T follicular helper cell (primary cell): ENCODE measurements at places on chromosomes 11 and 22.

DNA sequence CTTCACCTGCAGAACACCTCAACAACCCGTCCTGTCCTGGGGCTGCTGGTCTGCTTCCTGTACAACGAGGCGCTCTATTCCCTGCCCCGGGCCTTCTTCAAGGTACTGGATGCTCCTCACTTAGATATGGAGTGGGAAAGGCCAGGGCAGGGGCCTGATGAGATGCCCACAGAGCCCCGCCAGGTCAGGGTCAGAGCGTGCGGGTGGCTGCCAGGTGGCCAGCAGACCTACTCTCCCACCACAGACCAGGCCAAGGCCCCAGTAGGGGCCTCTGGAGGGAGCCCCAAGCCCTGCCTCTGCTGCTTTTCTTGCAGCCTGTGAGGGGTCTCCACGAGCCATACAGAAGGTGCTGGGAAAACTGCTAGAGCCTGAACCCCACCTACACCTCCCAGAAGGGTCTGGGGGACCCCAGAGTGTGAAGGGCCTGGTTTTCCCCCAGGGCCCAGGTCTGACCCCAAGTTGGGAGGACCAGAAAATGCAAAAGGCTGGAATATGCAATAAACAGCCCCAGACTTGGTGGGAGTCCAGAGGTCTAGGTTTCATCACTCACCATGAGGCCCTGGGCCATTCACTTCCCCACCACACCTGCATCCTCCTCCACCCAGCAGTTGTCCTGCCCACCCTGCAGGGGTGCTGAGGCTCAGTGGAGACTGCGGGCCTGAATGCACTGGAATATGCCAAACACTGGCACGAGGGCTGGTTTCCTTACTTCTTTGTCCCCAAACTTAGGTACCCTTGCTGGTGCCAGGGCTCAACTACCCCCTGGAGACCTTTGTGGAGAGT lies 14.7 kb downstream of the ZDHHC24 start:
- no peak for DNase-seq

- no peak for DNase-seq
These were observed 13.0 kb downstream of the CLPB start for GRCh38 chr11:72421351-72421750.

- no peak for DNase-seq
These were observed 15.4 kb downstream of the PRR14L start for GRCh38 chr22:31734512-31734911.

DNA sequence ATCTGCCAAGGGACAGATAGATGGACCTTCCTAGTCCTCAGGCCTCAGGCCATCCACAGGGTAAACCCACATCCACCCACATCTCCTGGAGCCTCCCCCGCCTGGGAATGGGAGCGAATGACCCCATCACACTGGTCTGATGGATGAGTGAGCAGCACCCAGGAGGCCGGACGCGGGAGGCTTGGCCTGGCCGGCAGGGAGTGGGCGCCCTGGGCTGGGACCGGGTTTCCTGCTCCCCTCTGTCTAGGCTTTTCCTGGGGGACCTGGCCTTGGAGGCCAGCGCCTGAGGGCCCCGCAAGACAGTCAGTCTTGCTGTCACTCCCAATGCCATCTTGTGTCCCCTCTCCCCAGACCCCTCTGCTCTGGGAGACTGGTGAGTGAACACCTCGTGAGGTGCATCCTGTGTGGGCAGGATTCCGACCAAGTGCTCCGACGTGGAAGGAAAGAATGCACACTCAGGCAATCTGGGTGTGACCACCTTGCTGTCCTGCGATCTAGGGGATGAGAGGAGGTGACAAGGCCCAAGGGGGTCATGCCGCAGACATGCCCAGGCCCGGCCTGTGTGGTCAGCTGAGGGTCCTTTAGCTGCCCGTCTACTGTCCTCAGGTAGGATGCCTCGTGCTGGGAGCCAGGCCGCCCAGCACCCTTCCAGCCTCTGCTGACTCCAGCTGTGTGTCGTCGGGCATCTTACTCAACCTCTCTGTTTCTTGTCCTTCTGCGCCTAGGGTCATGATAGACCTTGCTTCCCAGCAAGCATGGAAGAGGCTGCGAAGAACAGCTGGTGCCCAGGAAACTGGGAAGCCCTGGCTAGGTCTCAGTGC lies 26.5 kb upstream of the WNT7B start:
- no peak for DNase-seq

DNA sequence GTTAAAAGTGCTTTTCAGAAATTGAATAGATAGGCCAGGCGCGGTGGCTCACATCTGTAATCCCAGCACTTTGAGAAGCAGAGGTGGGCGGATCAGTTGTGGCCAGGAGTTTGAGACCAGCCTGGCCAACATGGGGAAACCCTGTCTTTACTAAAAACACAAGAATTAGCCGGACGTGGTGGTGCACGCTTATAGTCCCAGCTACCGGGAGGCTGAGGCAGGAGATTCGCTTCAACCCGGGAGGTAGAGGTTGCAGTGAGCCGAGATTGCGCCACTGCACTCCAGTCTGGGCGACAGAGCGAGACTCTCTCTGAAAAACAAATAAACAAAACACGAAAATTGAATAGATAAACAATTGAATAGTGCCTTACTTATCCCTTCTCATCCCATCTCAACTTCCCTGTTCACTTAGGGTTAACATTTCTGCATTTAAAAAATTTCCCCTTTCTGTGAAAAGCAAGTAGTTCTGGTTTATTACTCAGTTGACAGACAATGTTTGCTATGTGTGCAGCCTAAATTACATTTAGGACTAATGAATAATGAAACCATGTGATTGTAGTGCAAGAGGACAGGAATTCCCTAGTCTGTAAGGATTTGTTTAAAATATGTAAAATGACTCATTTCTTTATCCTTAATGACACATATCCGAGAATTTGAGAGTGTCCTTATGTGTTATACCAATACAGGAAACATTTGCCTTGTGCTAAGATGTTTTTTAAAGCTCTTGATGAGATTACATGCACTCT lies 6.0 kb downstream of the RNF169 start:
- DNase-seq: no peak

DNA sequence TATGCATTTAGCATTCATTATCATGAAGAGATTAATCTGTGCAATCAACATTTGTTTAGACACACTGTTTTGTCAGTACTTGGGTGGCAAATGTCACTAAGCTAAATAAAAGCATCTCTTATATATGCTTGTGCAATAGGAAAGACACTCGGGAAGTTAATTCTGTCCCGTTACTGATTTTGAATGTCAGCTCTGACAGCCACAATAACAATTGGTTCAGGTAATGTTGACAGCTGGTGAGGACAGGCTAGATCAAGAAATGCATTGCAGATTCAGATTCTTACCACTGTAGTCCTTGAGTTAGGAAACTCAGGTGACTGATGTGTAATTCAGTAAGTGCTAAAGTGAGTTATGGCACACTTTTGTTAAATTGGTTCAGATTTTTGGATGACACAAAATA lies 523.8 kb upstream of the FAT3 start:
- DNase-seq: no peak

DNA sequence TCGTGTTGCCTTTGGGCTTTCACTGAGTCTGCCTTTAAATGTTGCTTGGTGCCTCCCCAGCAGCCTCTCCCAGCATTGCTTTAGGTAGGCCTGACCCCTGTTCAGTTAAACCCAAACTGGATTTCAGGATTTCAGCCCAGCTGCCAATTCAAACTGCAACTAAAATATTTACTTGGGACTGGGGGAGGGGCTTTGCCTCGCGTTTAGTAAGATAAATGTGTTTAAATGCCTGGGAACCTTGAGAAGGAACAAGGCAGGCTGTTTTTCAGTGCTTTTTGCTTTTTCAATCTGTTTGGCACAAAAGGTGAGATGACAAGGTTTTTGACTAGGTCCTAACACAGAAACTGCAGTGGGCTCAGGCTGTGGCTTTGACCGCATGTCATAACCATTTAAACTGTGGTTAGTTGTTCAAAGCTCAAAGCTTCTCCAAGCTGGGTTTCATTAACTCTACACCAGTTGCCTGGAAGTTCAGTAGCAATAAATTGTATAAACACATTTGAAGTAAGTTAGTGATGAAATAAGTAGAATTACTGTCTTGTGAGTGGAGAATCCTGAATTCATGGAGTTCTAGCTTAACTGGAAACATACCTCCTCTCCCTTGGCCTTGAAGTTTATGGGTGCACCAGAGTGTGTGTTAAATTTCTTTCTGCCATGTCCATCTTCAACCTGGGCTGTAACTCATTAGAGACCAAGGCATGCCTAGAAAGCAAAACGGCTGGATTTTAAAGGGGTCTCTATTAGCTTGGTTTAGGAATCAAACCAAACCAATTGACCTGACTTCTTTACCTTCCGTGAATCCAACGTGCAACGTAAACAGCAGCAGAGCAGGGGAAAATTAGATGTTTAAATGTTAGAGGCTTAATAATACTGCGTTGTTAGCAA lies 3.6 kb downstream of the PKNOX2 start:
- DNase-seq: no peak

DNA sequence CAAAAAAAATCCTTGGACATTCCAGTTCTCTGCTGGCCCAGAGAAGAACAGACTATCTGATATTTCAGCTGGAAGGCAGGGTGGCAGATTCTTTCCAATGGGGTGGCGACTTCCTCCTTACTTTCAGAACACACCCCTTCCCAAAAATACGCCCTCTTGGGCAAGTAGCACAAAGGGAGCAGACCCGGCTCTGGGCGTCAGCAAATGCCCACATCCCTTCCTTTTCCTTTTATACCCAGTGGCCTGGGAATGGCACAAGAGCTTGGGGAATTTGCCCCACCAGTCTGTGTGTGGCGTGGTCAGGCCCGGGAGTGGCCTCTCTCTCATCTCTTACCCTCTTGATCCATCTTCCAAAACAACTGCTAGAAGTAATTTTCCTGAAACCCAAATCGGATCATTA lies 33.0 kb upstream of the NUP160 start:
- no peak for DNase-seq

DNA sequence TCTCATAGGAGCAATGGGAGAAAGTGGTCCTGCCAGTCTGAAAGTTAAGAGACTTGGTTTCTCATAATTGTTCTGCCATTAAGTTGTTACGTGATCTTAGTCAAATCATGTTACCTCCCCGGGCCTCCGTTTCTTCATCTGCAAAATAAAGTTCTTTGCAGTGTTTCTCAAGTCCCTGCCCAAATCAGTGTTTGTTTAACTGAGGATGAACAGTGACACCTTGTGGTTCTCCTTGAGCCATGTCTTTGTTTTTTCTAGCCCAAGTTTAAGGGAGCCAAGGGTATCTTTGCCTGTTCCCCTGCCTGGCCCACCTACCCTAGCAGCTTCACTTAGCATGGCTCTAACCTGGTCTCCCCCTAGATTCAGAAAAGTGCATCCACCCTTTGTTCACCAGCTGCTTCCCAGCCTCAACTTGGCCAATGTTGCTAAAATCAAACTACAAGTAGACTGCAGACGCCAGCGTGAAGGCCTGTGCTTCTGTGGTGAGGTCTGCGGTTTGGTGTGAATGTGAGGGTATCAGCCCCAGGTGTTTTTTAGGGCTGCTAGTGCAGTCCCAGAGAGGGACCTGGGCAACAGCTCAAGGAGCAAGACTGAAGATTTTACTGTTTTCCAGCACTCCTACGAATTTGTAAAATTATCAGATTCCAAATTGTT lies 35.5 kb downstream of the FZD4 start:
- no peak for DNase-seq

GRCh38 chr22:37639771-37640590 lies 512 bp downstream of the SH3BP1 start:
- DNase-seq: no peak

- no peak for DNase-seq
These were observed 90.3 kb upstream of the BARX2 start for GRCh38 chr11:129285402-129285786.

GRCh38 chr11:120331301-120331996 lies 4.8 kb upstream of the ARHGEF12 start:
- DNase-seq: no peak

DNA sequence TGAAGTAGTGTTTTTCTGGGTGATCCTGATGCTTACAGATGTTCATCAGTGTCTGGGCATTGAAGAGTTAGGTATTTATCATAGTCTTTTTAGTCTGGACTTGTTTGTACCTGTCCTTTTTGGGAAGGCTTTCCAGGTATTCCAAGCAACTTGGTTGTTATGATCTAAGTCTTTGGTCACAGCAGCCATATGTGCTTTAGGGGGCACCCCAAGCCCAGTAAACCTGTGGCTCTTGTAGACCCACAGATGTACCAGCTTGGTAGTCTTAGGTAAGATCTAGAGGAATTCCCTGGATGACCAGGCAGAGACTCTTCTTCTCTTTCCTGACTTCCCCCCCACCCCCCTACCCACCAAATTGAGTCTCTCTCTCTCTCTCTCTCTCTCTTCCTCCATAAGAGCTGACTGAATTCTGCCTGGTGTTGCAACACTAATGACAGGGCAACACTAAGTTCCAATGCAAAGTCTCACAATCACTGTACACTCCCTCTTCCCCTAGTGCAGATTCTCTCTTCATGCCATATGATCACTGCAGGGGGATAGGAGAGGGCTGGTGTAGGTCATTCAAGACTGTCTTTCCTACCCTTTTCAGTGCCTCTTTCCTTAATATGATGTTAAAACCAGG lies 24.5 kb upstream of the MMP8 start:
- no peak for DNase-seq

GRCh38 chr11:115894176-115894575 lies 390.0 kb upstream of the CADM1 start:
- no peak for DNase-seq

DNA sequence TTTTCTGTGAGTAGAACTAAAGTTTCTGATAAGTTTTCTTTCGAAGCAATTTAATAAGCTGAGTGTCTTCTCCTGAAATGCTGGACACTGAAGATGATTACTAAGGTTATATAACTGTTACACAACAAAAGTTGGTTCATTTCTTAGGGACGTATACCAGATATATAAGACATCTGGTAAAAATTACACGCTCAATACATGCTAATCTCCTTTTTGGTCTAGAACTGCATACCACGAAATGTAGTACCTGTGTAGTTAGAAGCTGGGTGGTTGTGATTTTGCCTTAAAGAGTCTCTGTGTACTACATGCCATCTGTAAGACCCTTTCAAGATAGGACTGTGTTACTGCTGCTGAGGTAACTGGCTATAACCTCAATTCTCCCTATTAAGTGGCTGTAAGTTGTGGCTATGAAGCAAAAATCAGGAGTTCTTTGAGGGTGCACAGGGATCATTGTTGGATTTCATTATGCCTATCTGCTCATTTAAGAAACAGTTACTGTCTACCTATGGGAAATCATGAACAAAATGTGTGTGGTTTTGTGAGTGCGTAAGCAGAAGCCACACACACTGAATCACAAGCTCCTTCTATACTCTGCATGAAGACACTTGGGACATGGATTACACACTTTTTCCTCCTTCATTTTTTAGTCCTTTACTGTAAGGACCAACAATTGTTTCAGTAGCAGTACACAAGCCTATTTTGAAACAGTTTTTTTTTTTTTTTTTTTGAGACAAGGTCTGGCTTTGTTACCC lies 195.9 kb downstream of the SWAP70 start:
- no peak for DNase-seq

DNA sequence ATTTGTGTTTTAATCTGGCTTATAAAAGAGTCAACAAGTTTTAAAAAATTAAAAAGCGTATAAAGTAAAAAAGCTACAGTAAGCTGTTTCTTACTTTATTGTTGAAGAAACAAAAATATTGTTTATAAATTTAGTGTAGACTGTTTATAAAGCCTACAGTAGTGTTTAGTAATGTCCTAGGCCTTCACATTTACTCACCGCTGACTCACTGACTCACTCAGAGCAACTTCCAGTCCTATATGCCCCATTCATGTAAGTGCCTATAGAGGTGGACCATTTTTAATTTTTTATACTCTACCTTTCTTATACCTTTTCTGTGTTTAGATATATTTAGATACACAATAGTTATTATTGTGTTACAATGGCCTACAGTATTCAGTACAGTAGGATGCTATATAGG lies 12.2 kb downstream of the MPPED2 start:
- DNase-seq: no peak
